ENCODE measurements at places on chromosomes 1 and 21.

DNA sequence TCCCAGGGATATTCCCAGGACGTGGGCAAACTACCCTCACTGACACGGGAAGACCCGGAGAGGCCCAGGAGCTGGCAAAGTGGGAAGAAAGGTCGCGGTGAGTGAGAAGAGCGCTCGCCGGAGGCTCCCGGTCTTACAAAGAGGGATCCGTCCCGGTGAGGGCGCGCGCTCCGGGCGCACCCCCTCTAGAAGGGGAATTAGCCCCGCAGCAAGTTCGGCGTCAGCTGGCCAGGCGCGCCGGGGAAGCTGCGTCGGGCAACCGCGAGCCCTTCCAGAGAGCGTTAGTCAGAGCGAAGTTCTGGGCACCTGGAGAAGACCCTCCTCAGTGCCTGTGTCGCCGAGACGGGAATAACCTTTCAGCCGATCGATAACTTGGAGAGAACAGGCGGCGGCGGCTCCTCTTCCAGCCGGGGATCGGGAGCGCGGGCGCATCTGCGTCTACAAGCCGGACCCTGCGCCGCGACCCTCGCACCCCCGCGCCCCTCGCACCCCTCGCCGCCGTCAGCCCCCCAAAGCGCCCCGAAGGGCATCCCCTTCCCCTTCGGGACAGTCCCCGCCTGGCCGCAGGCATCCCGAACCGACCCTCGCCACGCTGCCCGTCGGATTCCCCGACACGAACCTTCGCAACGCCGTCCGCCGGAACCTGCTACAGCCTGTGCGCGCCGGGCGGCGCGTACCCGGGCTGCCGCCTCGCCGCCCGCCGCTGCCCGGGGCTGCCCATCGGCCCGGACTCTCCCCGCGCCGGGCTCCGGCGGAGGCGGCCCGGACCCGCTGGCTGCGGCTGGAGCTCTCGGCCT lies 485 bp downstream of the SIPA1L2 start:
- ATAC-seq: no peak

DNA sequence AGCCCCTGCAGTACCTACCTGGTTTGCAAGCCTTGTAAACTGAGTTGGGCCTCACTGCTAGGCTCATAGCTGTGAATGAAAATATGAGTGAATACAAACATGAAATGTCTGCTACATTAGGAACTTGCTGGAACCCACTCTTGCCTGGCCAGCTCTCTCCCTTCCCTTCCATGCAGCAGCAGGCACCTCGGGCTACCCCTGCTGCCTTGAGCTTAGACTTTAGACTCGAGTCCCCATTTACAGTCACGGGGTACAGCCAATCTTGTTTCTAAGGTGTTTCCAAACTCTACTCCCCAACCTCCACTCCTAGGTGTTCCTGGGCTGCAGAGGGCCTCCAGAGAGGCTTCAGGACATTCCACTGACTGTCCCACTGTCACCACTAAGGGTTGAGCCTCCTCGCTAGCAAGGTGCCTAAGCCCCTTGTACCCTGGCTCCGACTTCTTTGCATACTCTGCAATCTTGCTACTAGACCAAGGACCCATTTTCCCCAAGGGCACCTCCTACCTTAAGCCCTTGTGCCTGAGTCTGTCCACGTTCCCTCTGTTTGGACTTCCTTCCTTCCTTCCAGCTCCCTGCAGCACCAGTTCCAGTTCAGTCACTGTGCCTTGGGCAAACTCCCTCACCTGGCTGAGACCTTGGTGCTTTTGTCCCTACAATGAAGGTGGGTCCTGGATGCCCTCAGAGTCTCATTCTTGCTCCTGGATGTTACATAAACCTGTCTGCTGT lies 36.9 kb downstream of the CDK18 start:
- ATAC-seq: no peak

- ATAC-seq: no peak
These were observed 7.4 kb upstream of the TIAM1 start for GRCh38 chr21:31351438-31351837.

GRCh38 chr1:89311757-89312156 lies 39.1 kb upstream of the GBP5 start:
- no peak for ATAC-seq

DNA sequence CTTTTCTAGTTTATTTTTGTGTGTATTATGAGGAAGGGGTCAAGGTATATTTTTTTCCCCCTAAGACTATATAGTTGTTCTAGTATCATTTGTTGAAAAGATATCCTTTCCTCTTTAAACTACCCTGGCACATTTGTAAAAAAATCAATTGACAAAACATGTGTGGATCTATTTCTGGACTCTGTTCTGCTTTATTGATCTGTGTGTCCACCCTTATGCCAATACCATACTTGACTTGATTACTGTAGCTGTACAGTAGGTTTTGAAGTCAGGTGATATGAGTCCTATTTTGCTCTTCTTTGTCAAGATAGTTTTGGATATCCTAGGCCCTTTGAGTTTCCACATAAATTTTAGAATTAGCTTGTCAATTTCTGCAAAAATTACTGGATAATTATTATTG lies 21.2 kb upstream of the SOX13 start:
- ATAC-seq: no peak

- ATAC-seq: no peak
These were observed 9.8 kb upstream of the SSX2IP start for GRCh38 chr1:84700070-84700469.

DNA sequence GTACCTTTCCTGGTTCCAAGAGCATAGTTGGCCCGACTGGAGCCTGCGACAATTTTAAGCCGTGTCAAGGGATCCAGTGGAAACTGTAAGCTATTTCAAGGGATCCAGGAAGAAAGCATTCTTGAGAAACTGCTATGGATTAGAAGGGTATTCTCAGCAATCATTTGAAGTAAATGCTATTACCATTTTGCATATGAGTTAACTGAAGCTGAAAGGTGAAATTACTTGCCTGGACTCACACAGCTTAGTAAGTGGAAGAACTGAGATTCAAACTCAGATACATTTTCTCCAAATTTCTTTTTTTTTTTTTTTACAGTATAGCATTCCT lies 589 bp downstream of the ZNF684 start:
- ATAC-seq: no peak

GRCh38 chr1:64983110-64983509 lies 16.8 kb upstream of the JAK1 start:
- no peak for ATAC-seq

GRCh38 chr1:42266253-42267135 lies 68.5 kb downstream of the FOXJ3 start:
- no peak for ATAC-seq

DNA sequence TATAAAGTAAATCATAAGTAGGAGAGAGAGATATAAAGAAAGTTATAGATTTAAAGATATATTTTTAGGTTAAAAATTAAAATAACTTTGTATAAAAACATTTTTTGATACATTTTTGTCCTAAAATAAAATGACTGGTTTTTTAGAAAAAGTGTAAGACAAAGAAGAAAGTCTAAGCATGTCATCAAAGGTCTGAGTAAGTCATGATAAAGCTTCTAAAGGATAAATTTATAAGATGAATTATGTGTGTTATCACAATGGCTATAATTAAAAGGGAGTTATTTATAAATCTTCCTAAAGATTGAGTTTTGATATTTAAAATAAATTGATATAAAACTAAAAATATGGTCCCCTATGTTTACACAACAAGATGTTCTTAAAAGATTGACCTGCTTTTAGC lies 370.9 kb downstream of the PTPRU start:
- ATAC-seq: no peak

- no peak for ATAC-seq
These were observed 368.2 kb downstream of the CAMTA1 start for GRCh38 chr1:7153464-7153863.

DNA sequence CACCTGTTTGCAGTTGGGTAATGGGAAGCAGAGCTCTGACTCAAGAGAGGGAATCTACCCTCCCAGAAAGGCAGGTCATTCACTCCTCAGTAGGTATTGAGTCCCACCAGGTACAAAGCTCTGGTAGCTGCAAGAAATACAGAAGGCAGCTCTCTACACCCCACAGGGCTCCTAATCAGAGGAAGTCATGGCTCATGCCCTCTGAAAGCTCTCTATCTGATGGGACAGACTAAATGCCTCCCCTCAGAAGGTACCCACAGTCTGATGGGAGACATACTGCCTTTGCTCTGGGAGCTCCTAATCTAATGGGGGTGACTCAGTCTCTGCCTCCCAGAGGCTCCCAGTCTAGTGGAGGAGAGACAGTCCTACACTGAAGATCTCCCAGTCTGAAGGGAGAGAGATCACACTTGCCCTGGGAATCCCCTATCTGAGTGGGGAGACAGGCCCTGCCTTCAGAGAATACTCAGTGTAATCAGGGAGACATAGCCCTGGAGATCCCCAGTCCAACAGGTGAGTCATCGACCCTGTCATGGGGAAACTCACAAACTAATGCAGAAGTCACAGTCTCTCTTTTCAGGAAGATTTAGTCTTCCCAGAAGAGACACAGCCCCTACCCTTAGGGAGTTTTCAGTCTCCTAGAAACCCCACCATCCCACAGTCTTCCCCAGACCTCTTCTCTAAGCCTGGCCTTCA lies 23.7 kb downstream of the CAMK1G start:
- ATAC-seq: no peak

GRCh38 chr1:220685879-220686278 lies 4.3 kb upstream of the C1orf115 start:
- no peak for ATAC-seq

DNA sequence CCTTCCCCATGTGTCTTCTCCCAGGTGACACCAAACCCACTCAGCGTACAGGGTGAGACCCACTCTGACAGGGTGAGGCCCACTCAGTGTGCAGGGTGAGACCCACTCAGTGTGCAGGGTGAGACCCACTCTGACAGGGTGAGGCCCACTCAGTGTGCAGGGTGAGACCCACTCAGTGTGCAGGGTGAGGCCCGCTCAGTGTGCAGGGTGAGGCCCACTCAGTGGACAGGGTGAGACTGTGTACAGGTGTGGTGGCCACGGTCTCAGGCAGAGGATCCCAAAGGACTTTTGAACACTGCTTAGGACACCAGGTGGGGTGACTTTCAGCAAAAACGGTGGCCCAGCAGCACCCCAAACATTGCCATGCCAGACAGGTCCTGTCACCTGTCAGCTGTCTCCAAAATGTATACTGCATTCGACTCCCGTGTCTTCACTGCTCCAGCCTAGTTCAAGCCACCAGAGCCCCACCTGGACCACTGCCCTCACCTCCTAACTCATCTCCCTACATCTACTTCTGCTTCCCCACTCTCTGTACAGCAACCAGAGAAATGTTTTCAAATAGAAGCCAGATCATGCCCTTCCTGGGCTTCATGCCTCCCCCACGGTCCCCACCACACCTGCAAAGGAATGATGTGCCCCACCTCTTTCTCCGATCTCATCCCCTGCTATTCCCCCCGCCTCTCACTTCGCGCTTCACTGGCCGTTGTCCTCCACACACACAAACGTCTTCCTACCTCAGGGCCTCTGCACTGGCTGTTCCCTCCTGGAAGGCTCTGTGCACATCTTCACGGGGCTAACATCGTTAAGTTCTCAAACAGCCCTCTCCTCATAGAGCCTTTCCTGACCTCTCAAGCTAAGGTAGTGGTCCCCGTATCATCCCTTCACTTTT lies 52.1 kb downstream of the ACBD3 start:
- ATAC-seq: no peak

- no peak for ATAC-seq
These were observed 111.6 kb upstream of the GADD45A start for GRCh38 chr1:67573311-67573872.

DNA sequence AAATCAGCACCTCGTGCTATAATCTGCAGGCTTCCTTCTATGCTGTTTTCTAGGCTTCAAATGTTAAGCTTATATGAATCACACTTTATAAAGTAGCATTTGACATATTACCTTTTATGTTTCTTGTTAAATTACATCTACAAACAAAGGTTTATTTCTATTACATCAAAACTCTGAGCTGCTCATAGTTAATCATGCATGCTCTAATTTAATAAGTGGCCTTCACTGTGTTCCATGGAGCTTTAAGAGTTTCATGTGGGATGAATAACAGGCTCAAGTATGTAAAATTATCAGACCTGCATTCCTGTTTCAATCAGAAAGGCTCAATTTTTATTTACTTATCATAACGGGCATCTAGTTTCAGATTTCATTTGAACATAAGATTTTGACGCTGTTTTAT lies 13.0 kb downstream of the SLC19A2 start:
- no peak for ATAC-seq

GRCh38 chr1:151584278-151584677 lies 27.6 kb upstream of the SNX27 start:
- no peak for ATAC-seq

DNA sequence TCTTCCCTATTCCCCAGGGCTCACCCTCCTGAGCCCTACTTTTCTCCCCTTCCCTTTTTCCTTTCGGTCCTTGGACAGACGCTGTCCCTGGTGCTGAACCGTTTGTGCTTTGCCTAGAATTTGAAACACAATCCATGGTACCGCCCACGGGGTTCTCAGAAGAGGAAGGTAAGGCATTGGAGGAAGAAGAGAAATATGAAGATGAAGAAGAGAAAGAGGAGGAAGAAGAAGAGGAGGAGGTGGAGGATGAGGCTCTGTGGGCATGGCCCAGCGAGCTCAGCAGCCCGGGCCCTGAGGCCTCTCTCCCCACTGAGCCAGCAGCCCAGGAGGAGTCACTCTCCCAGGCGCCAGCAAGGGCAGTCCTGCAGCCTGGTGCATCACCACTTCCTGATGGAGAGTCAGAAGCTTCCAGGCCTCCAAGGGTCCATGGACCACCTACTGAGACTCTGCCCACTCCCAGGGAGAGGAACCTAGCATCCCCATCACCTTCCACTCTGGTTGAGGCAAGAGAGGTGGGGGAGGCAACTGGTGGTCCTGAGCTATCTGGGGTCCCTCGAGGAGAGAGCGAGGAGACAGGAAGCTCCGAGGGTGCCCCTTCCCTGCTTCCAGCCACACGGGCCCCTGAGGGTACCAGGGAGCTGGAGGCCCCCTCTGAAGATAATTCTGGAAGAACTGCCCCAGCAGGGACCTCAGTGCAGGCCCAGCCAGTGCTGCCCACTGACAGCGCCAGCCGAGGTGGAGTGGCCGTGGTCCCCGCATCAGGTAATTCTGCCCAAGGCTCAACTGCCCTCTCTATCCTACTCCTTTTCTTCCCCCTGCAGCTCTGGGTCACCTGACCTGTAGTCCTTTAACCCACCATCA lies 10.4 kb downstream of the BCAN start:
- no peak for ATAC-seq

DNA sequence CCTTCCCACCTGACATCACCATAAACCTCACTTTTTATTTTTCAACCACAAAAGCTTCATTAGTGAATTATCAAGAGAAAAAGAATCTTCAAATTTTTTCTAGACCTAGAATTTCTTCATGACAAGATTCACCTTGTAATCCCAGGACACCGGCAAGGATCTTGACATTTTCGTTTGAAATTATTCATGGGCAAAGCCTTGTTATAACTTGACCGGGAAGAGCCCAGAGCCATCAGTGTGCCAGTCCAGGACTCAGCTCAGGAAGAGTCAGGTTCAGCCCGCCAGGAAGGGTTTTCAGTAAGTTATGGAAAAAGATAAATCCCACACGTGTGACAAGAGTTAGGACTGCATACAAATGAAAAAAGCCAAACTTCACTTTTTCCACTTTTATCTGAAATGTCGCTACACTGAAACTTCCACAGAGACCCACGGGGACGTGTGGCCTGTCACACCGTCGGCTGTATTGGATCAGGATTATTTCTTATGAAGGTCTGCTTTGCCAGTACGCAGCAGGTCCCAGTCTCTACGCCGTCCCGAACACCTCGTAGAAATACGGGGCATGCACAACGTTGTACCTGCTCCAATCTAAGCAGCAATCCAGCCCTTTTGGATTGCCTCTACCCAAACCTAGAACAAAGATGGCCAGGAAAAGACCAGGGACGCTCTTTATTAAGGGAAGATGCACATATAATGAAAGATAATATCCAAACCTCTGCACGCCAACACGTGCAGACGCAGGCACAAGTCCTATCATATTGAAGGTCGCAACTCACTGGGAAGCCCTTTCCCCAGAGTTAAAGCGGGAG lies 916 bp downstream of the F3 start:
- ATAC-seq: no peak
